ENCODE measurements at places on chromosomes 5 and 9.

DNA sequence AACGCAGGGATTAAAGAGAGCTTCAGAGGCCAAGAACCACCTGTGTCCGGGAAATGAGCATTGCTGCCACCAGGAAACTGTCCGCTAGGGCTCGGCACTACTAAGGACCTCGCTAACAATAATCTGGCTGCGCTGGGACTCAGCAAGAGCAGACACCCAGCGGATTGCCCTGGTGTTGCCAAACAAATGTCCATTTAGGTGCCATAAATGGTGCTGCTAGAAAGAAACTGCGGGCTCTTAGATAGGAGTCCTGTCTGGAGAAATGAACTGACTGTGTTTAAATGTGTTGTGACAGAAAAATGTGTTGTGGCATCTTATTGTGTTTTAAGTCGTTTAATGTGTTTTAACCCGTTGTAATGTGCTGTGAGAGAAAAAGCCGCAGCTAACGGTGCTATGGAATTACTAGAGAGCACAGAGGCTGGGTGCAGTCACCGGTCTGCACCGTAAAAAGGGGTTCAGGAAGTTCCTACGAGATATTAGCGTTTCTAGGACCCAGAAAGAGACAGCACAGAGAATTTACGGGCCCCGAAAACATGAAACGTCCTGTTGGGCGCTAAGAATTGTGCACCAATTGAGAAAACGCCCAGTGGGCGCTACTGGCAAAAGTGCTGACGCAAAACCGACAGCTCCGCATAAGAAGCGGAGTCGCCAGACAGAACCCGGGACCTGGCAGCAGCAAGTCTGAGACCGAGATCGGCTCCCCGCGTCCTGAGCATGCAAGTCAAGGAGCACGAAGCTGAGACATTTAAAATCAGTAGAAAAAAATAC, 90.6 kb downstream of the ANXA2R start:
- no peak for DNase-seq

DNA sequence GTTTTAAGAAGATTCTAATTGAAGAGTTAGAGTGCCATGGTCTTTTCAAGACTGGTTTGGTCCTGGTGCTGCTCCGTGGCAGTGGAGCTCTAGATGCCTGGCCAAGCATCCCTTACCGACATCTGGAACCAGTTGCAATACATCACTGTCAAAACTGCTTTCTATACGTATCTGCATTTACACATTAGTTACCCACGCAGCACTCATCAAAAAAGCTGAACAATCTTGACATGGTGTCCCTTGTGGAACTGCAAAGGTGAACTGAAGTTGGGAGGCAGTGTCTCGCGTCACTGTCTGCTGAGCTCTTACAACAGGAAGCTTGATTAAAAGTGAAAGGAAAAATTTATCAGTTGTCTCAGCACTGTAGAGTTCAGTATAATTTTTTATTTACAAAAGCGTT, 82.6 kb downstream of the PBX3 start:
- DNase-seq, result no peak

DNA sequence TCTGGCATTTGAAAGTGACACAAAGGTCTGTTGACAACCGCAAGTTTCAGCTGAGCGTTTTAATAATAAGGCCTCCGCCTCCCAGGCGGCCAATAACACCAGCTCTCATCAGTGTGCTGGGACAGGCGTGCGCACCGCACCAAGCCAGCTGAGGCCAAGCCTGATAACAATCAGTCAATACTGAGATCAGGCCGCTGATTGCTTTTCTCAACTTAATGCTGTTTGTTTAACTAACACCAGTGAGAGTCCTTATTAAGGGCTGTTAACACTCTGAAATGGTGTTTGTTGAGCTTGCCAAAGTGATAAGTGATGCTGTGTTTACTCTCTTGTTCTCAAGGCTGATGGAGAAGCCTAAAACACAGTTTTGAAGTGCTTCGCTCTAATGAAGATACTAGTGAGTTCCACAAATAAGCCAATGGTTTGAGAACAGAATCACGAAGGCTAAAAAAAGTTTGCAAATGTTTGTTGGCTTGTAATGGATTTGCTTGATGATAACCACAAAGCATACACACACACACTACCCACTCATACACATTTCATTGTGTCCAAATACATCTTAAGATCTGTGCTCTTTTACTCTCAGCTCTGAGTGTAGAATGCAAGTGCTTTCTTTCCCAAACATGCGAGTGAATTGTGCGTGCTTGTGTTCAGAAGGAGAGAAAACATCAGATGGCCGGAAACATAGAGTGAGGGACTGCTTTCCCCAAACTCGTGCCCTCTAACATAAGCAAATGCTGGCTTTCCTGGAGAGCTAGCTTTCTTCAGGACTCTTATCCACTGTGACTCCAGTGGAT, 330.4 kb upstream of the KLF4 start:
- DNase-seq, result peak; percentile 73

GRCh38 chr5:72661405-72661804, 154.2 kb upstream of the ZNF366 start:
- no peak for DNase-seq

GRCh38 chr5:79301046-79301712, 65.2 kb downstream of the JMY start:
- no peak for DNase-seq

GRCh38 chr5:141992349-141992963, 20.4 kb downstream of the GNPDA1 start:
- no peak for DNase-seq

DNA sequence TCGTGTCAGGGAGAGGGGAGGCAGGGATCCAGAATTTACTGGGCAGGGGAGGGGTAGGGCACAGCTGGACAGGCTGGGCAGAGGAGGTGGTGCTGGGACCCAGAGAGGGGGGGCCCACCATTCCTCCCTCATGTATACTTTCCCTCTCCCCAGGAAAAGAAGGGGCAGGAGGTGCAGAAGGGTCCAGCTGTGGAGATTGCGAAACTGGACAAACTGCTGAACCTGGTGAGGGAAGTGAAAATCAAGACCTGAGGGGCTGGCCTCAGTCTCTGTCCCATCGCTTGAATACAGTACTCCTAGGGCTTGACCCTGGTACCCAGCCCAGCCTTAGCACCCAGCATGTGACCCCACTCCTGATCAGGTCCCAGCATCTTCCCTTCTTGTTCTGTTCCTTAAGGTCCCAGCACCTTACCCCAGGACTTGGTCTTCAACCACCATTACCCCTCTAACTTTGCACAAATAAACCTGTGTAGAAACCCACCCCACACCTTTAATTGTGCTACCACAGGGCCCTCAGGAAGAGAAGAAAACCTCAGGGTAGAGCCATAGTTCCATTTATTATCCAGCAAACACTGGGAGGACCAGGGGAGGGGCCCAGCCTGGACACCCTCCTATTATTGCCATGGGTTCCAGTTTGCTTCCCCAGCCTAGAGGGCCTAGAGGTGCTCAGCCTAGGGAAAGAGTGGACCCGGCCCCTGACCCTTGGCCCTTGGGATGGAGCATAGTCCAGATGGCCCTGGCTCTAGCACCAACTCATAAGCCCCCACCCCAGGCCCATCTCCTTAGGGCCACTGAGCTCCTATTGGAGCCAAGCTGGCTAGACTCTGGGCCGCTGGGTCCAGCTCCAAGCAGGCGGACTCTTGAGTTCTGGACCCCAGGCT, 2.0 kb downstream of the ENHO start:
- no peak for DNase-seq

GRCh38 chr5:73170522-73170921, 2.5 kb upstream of the TMEM174 start:
- no peak for DNase-seq

GRCh38 chr5:155954701-155955445, 372.1 kb upstream of the SGCD start:
- no peak for DNase-seq

DNA sequence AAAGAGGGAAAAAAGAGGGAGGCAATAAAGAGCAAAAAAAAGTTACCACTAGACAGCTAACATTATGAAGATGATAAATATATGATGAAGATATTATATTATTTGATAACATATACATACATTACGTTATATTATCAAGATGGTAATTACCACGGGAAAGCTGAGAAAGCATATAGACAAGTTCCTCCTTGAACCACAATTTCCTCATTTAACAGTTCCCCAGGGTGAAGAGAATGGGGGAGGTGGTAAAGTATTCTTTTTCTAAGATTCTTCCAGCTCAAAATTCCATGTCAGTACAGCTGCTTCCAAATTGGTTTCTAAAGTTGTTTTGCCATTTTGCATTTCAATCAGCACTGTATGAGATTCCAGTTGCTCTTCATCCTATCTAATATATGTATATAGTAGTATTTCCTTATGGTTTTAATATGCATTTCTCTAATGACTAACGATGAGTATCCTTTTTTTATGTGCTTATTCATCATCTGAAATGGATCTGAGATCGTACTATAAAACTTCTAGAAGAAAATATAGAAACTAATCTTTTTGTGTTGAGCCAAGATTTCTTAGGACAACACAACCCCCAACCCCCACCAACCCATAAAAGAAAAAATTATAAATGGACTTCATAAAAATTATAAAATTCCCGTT, 49.5 kb upstream of the C9orf72 start:
- no peak for DNase-seq

DNA sequence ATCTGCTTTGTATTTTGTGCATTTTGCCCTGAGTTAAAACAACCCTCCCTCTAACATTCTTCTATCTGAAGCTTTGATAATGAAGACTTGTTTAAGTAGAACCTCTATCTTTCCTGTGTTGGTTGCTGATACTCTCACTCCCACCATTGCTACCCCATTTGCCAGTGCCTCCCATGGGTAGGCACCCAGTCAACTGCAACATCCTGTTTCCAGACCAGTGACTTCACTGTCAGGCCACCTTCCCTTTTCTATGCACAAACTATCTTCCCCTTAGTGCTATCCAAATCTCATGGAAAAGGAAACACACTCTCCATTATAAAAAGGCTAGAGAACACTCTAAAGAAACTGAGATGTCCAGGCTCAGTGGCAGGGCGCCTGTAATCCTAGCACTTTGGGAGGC, 5.6 kb upstream of the IARS1 start:
- DNase-seq, result no peak

- no peak for DNase-seq
These were observed 75.6 kb upstream of the VLDLR start for GRCh38 chr9:2545881-2546490.

- no peak for DNase-seq
These were observed 31.1 kb downstream of the AK8 start for GRCh38 chr9:132846918-132847515.

- DNase-seq, result no peak
These were observed 42.1 kb upstream of the SLC6A19 start for GRCh38 chr5:1159341-1159675.

DNA sequence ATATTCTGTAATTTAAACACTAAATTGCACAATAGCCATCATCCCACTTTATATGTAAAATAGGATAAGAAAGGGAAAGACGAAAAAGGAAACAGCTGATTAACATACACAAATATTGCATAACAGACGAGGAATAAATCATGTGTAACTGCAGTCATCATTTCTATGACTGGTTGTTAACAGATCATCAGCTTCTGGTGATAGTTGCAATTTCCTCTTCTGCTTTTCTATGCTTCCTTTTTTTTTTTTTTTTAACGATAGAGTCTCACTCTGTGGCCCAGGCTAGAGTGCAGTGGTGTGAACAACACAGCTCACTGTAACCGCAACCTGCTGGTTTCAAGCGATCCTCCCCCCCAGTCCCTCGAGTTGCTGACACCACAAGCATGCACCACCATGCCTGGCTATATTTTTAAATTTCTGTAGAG, 22.5 kb upstream of the JAKMIP2 start:
- no peak for DNase-seq

- DNase-seq, result no peak
These were observed 111.8 kb downstream of the TTLL11 start for GRCh38 chr9:121981118-121981883.

- no peak for DNase-seq
These were observed 9.5 kb downstream of the SIL1 start for GRCh38 chr5:139188558-139189270.

GRCh38 chr9:84919440-84919839, 249.9 kb downstream of the NTRK2 start:
- DNase-seq, result no peak

GRCh38 chr5:176697267-176697933, 50.1 kb downstream of the TSPAN17 start:
- no peak for DNase-seq

DNA sequence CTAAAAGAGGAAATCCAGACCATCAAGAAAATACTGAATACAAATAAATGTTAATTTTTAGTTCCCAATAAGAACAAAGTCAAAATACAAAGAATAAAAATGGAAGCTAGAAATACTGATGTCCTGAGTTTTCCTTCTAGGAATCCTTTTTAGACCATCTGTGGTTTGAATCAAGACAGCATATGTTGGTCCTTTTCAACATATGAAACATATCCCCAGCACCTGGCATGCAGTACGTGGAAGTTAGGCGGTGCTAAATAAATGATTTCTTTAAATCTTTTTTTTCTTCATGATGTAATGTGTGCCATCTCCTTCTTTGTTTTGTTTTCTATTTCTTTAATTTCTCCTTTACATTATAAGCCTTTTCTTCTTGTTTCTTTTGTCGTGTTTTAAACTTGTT, 34.0 kb downstream of the KIAA1958 start:
- no peak for DNase-seq

DNA sequence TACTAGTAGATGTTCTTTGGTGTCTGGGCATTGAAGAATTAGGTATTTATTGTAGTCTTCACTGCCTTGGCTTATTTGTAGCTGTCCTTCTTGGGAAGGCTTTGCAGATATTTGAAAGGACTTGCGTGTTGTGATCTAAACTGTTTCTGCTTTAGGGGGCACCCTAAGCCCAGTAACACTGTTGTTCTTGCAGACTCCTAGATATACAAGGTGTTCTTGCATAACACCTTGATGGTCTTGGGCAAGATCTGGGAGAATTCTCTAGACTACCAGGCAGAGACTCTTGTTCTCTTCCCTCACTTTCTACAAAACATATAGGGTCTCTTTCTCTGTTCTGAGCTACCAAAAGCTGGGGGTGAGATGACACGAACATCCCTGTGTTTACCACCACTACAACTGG, 179.1 kb downstream of the FAM170A start:
- DNase-seq, result no peak

DNA sequence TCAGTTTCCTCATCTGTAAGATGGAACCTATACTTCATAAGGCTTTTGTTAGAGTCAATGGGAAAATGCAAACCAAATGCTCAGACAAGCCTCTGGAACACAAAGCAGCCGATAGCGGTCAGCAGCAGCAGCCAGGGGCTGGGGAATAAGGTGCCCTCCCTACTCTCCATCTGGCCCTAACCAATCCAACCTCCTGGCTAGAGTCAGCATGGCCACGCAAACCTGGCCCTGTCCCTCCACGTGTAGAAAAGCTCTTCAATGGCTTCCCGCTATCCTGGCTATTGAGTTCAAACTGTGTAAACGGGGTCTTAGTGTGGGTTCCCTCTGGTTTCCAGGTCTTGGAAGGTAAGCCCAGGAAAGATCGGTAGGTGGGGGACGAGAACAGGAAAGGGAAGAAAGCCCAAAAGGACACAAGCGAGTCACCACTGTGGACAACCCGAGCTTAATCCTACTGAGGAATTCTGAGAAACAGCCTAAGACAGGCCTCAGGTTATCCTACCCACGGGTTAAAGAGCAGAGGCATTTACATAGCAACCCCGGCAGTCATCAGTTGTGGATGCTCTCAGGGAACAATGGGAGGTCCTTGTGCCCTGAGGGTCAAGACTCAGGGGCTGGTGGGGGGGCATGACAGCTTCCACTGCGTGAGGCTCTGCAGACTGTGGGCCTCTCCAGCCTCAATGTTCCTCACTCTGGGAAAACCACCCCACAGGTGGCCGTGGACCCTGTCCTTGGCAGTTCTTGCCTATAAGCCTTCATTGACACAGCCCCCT, 30.9 kb downstream of the FABP6 start:
- DNase-seq, result no peak

GRCh38 chr5:40787986-40788385, 10.2 kb downstream of the PRKAA1 start:
- no peak for DNase-seq

GRCh38 chr9:974031-974995, 2.1 kb upstream of the DMRT3 start:
- no peak for DNase-seq

Data from DMS79 (cell line).